ENCODE measurements at places on chromosomes 7 and 10.

- no peak for DNase-seq
These were observed 20.7 kb upstream of the CFTR start for GRCh38 chr7:117458977-117459583.

DNA sequence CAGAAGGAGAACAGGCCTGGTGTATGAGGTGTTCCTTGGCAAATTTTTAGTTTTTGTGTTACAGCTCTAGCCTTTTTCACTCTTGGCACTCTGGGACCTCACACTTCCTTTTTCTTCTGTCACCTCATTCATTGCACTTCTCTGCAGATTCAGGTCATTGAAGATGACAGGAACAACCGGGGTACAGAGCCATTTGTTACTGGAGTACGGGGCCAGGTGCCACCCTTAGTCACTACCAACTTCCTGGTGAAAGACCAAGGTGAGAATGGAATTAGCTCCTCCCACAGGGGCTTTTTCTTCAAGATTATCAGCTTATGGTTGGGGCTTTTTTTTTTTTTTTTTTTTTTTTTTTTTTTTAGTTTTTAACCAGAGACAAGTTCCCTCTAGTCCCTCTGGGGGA is 18.5 kb upstream of the CHCHD1 start:
- no peak for DNase-seq

DNA sequence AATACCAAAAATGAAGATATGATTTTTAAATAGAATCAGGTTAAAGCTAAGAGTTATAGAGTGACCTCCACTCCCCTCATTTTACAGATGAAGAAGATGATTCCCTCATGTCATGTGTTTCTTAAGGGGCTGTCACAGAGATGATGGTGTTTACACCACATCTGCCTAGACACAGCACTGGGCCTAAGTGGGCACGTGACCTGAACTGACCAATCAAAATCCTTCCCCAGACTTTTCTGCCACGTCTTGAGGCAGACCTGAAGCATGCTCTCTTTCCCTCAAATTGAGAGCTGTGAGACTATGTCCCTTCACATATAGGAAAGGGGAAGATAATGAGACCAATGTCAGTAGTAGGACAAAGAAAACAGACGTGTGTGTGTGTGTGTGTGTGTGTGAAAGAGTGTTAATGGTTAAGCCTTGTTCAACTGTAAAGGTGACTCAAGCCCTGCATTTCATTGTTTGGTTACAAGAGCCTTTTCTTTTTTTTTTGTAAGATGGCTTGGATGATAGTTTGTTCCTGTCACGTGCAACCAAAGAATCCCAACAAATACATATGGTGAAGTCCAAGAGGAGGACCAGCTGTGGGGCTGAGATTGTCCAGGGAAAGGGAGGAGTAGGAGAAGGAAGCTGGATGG is 172.8 kb upstream of the AOAH start:
- DNase-seq, result no peak

- DNase-seq, result no peak
These were observed 28.8 kb downstream of the PAX2 start for GRCh38 chr10:100774223-100774622.

- no peak for DNase-seq
These were observed 827.8 kb downstream of the GRM8 start for GRCh38 chr7:126424985-126425384.

DNA sequence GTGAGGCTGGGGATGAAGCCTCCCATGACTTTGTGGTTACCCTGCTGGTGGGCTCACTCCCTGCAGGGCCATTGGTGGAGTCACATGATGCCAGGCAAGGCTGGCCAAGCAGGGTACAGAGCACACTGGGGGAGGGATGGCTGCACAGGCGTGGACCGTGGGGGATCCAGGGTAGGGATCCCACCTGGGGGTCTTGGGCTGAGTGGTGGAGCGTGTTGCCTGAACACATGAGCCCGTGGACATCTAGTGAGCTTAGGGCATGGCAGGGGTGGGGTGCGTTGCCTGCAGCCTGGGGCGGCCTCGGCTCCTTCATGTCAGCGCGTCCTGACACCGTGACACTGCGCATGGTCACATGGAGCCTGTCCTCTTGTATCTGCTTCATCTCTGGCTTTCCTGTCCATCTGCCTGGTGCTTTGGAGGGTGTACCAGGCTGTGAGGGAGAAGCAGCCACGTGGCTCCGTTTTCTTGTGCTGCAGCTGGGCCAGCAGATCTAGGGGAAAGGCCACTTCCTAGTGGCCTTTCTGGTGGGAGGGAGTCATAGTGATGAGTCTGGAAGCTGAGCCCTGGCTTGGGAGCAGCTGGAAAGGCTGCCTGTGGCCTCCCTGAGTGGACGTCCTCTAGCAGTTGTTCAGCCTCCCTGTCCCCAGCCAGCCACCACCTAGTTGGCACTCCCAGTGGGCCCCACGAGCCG is 96.2 kb downstream of the LHPP start:
- DNase-seq, result no peak

DNA sequence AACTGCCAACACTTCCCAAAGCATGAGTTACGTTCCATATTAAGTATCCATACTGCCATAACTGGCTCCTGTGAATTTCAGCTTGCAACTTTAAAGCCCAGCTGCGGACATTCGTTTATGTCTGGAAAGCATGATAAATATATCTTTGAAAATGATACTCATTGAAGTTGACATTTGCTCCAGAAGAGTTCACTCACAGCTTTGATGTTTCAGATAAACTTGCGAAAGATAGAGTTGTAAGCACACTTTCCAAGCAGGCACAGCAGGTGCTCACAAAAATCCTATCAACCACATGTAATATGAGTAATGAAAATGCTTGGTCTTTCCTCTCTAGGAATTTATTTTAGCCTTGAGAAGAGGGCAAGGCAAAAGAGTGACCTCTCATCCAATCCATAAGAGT is 4.5 kb downstream of the CHCHD3 start:
- no peak for DNase-seq

GRCh38 chr7:35721288-35721687 is 26.4 kb upstream of the HERPUD2 start:
- no peak for DNase-seq

GRCh38 chr7:122302761-122303530 is 1.6 kb downstream of the FEZF1 start:
- DNase-seq, result no peak

GRCh38 chr7:108251700-108252099 is 121.5 kb upstream of the LAMB4 start:
- DNase-seq, result no peak

- no peak for DNase-seq
These were observed 257.7 kb upstream of the GLI3 start for GRCh38 chr7:42494736-42495135.

- DNase-seq, result no peak
These were observed 268.0 kb downstream of the ANKRD7 start for GRCh38 chr7:118492466-118492865.

DNA sequence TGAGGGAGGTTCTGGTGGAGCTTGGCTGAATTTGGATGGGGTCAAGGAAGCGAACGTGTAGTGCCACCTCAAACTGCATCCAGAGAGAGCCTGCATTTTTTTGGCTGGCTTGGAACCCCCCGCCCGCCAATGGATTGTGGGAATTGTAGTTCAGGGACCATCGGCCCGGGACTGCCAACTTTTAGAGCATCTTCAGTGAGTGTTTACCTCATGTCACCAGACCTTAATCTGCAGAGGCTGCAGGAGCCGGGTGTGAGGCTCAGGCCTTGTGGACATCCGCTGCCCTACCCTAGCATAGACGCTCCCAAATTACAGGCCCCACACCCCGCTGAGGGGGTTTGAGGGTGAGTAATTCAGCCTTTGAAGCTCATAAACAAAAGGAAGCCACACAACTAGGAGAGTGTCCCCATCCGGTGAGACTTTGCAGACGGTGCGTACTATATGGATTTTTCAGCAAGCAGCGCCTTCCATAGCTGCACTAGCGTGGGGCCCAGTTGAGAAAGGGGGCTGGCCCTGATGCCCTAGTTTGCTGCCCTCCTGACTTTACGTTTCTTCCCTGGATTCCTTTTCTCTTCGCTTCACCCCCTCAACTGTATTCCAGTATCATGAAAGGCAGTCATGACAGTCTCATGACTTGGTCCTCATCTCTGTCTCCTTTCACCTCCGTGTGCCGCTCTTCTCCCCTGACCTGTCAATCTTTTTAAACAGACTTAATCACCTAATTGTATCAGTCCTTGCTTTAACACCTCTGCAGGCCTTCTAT is 717 bp downstream of the CNPY4 start:
- peak; percentile 54 for DNase-seq

DNA sequence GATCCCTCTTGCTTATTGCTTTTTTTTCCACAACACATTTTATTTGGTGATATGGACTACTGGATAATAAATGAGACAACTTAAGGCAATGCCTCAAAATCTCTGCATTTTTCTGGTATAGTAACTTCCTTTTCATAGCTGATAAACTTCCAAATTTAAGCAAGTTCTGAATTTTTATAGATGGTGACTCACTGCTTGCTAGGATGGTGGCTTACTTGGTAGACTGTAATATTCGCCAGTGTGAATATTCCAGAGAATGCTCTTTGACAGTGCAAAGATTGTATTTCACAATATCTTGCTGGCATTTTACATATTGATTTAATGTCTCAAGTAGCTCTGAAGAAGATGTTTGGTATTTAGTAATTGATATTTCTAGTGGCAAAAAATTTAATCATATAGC is 472.4 kb downstream of the TFEC start:
- no peak for DNase-seq

DNA sequence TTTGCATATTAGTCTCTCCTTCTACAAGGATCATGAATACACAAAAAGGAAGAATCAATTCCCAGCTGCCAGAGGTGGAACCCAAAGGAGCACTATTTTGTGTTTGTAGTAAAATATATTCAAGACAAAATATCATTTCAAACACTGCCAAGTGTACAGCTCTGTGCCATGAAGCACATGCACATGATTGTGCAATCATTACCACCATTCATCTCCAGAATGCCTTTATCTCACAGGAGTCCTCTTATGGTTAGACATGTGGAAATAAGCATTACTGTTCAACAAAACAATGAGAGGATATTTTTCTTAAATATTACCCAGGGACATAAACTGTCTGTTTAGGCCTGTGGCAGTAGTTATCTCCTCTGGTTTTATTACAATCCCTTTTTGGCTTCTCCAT is 151.4 kb upstream of the PPP1R3A start:
- no peak for DNase-seq

DNA sequence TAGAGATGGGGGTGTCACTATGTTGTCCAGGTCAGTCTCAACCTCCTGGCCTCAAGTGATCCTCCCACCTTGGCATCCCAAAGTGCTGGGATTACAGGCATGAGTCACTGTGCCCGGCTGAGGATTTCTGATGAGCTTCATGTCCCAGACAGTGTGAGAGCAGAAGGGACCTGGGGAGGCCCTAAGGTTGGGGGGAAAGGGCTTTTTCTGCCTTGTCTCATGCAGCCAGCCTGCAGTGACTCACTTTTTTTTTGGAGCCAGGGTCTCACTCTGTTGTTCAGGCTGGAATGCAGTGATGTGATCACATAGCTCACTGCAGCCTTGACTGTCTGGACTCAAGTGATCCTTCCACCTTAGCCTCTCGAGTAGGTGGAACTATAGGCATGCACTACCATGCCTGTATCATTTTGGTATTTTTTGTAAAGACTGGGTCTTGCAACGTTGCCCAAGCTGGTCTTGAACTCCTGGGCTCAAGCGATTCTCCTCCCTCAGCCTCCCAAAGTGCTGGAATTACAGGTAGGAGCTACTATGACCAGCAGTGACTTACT is 14.6 kb downstream of the COL26A1 start:
- DNase-seq, result no peak

DNA sequence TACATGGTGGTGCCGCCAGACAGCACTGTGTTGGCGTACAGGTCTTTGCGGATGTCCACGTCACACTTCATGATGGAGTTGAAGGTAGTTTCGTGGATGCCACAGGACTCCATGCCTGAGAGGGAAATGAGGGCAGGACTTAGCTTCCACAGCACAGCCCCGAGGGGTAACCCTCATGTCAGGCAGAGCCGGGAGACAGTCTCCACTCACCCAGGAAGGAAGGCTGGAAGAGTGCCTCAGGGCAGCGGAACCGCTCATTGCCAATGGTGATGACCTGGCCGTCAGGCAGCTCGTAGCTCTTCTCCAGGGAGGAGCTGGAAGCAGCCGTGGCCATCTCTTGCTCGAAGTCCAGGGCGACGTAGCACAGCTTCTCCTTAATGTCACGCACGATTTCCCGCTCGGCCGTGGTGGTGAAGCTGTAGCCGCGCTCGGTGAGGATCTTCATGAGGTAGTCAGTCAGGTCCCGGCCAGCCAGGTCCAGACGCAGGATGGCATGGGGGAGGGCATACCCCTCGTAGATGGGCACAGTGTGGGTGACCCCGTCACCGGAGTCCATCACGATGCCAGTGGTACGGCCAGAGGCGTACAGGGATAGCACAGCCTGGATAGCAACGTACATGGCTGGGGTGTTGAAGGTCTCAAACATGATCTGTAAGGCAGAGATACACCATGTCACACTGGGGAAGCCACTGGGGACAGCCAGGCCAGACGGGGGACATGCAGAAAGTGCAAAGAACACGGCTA is 104.6 kb upstream of the TNRC18 start:
- peak; percentile 31 for DNase-seq

DNA sequence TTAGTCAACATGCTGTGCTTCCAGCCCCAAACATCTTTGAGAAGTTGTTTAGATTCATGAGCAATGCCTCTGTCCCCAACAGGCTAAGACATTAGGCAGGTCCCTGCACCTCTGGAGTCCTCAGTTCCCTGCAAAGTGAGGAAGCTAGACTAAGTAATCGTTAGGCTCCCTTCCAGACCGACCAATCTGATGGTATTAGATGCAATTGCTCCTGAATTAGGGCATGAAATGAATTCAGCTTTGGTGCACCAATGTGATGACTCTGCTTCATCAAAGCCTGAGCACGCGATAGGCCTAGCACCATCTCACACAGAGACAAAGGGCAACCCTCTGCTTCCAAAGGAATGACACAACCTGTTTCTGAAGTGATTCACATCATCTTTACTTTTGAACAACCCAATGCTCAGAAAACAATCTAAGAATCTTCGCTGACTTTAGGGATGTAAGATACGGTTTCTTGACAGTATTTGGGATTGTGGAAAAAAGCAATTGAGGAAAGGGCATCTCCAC is 723 bp upstream of the TES start:
- no peak for DNase-seq

DNA sequence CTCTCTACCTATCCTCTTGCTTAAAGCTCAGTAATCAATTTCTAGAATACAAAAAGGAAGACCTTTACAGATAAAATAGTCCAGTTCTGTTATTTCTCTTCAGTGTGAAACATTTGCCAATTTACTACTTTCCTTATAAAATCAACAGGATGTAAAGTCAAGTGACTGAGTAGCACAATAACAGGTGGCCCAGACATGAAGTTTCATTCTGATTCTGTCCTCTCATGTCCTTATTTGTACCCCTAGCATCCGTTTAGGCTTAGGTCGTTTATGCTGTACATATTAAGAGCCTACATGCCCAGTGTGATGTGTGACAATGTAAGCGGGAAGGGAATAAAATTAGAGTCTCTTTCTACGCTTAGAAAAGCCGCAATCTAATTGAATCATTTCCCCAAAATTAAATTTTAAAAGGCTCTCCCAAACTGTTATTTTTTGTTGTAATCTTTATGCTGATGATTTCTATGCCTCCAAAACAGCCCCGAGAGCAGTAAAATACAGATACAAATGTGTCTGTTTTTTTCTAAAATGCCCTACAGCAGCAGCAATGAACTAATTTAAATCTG is 29.1 kb downstream of the EPC1 start:
- DNase-seq, result no peak

GRCh38 chr7:136086712-136087111 is 109.6 kb upstream of the MTPN start:
- no peak for DNase-seq

Measured in stimulated activated CD4-positive, alpha-beta T cell treated with anti-CD3 and anti-CD28 coated beads, Interleukin-12 subunit alpha, Interleukin-12 subunit beta, amount 100 ng/mL, for 24 hours (primary cell).